Lower lobe of right lung (tissue), 2 donors: ENCODE measurements at places on chromosomes 16 and 17. TPM values are rescaled to one million over a fixed set of nuclear protein-coding genes. Genes with fewer than 3 reads are reported as not detected.
A peak's percentile ranks its signal among the peaks of the same experiment; 100 is the strongest.

SSTR5 gene
- not detected for total RNA-seq

TBX6 gene
- total RNA-seq, result 1.6 TPM

EXOC3L1 gene
- 15.6 TPM for total RNA-seq

CFAP97D1 gene
- total RNA-seq, result not detected

ZNF785 gene
- 16.2 TPM for total RNA-seq

SEZ6L2 gene
- 10.7 TPM for total RNA-seq

HS3ST3B1 gene
- total RNA-seq, result 3.4 TPM

KRTAP4-3 gene
- not detected for total RNA-seq

DNA sequence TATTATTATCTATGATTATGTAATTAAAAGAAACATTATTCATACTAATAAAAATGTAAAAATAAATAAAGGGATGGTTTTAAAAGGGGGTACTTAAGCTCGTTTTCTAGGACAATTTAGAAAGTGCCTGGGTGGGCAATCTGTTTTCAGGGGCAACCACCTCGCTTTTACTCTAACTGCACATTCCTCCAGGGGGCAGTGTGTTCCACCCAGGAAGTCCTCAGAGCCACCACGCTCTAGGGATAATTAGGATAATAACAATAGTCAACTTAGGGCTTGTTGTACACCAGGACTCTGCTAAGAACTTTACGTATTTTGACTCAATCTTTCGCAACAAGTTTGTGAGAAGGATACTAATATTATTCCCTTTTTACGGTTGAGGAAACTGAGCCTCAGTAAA is 396.7 kb upstream of the MAF start:
- no peaks in the 10 kb centered on the region for H3K27me3 ChIP-seq
- H3K4me1 ChIP-seq, result no peaks in the 10 kb centered on the region
- no peak overlapping the region for H3K4me3 ChIP-seq
- no peak for DNase-seq
- no peaks in the 10 kb centered on the region for H3K36me3 ChIP-seq
- no peak overlapping the region for H3K27ac ChIP-seq

DNA sequence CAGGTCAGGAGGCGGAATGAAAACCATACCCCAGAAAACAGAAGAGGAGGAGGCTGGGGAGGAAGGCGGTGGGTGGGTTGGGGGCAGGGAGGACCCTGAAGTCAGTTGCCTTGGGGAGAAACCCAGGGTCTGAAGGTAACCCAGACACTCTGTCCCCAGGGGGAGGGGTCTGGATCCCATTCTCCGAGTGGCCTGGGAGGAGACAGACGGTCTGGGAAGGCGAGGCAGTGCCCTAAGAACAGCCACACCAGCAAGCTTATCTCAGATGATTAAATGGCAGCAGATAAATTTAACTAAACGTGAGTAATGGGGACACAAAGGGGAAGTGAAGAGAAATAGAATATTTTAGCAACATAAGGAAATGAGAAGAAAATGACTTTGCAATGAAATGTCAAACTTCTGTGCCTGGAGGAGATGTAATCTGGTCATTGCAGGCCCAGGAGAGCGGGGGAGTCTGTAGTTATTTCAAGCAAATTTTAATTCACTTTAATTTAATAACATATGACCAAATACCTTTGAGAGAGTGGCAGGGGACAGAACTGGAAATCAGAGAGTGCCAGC is 21.4 kb upstream of the ZFP90 start:
- H3K36me3 ChIP-seq, result no peaks in the 10 kb centered on the region
- H3K4me3 ChIP-seq, result no peak overlapping the region
- DNase-seq, result no peak

GRCh38 chr16:55264949-55265348 is 59.1 kb upstream of the IRX6 start:
- no peaks in the 10 kb centered on the region for H3K36me3 ChIP-seq
- no peak overlapping the region for H3K4me3 ChIP-seq
- no peak for DNase-seq

GRCh38 chr17:77681861-77682260 is 276.6 kb upstream of the TNRC6C start:
- peaks cover 10% of the 10 kb centered on the region for H3K27me3 ChIP-seq
- no peaks in the 10 kb centered on the region for H3K4me1 ChIP-seq
- no peak for DNase-seq
- no peaks in the 10 kb centered on the region for H3K36me3 ChIP-seq
- H3K4me3 ChIP-seq, result no peak overlapping the region
- H3K27ac ChIP-seq, result no peak overlapping the region

GRCh38 chr17:1997289-1997926 is 27.7 kb downstream of the RTN4RL1 start:
- peaks cover 6% of the 10 kb centered on the region for H3K27me3 ChIP-seq
- DNase-seq, result no peak
- H3K36me3 ChIP-seq, result no peaks in the 10 kb centered on the region

- peak overlapping the region; percentile 71 for H3K27ac ChIP-seq
- DNase-seq, result no peak
- H3K27me3 ChIP-seq, result no peaks in the 10 kb centered on the region
- peaks cover 83% of the 10 kb centered on the region for H3K4me1 ChIP-seq
- peak overlapping the region; percentile 38 for H3K4me3 ChIP-seq
- H3K36me3 ChIP-seq, result peaks cover 3% of the 10 kb centered on the region
Observed at GRCh38 chr17:42378959-42379594, 9.2 kb downstream of the STAT3 start.

DNA sequence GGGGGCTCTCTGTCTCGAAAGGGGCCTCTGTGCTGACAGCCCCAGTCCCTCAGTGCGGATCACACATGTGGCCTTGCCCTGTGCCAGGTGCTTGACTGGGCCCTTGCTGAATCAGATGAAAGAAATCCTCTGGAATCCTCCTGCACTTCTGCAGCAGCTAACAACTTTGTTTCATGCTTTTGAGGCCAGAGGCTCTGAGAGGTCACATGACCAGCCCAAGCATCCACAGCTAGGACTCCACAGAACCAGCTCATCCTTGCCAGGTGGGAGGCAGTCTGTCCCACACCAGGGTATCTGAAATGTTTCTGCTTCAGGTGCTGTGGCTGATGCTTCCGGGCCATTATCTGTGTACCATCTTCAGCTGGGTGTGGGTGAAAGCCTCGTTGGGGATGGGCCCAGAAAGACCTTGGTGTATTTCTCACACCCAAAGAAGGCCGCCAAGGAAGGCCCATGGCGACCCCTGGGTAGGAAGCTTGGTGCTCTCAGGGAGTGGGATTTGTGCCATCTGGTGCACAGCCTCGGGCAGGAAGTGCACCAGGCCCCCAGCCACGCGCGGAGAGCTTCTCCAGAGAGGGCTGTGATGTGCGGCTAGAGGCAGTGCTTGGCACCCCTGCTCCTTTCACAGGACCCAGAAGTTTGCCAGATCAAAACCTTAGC is 143.8 kb downstream of the CLEC16A start:
- H3K4me3 ChIP-seq, result no peak overlapping the region
- peak overlapping the region; percentile 18 for H3K27ac ChIP-seq
- DNase-seq, result no peak
- peaks cover 11% of the 10 kb centered on the region for H3K36me3 ChIP-seq
- peaks cover 12% of the 10 kb centered on the region for H3K4me1 ChIP-seq

GRCh38 chr17:65181237-65182061 is 44.3 kb downstream of the RGS9 start:
- no peak for DNase-seq
- H3K36me3 ChIP-seq, result no peaks in the 10 kb centered on the region
- H3K4me3 ChIP-seq, result no peak overlapping the region

- no peaks in the 10 kb centered on the region for H3K27me3 ChIP-seq
- no peak for DNase-seq
- peaks cover 5% of the 10 kb centered on the region for H3K36me3 ChIP-seq
- no peak overlapping the region for H3K4me3 ChIP-seq
Observed at GRCh38 chr17:58371300-58371950, 19.4 kb upstream of the SUPT4H1 start.

- peaks cover 6% of the 10 kb centered on the region for H3K36me3 ChIP-seq
- H3K27ac ChIP-seq, result peak overlapping the region; percentile 39
- no peak for DNase-seq
- no peaks in the 10 kb centered on the region for H3K27me3 ChIP-seq
- peaks cover 81% of the 10 kb centered on the region for H3K4me1 ChIP-seq
Observed at GRCh38 chr17:77476931-77477805, 336.4 kb downstream of the SEC14L1 start.

- no peak overlapping the region for H3K4me3 ChIP-seq
- no peaks in the 10 kb centered on the region for H3K27me3 ChIP-seq
- H3K4me1 ChIP-seq, result peaks cover 14% of the 10 kb centered on the region
Observed at GRCh38 chr16:78667675-78668074, 568.2 kb downstream of the WWOX start.
